ENCODE measurements at places on chromosomes 12 and 14.

DNA sequence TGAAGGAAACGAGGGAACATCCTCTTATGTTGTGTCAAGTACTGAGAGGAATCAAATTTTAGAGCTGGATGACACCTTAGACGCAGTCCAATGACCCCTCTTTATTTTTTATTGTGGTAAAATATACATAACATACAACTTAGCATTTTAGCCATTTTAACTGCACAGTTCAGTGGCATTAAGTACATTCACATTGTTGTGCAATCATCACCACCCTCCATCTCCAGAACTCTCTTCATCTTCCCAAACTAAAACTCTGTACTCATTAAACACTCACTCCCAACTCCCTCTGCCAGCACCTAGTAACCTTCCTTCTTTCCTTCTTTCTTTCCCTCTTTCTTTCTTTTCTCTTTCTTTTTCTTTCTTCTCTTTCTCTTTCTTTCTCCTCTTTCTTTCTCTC is 97.2 kb upstream of the SLC24A4 start:
- DNase-seq = no peak
- no peak overlapping the region for H3K27ac ChIP-seq
- H3K27me3 ChIP-seq = no peaks in the 10 kb centered on the region
- H3K36me3 ChIP-seq = no peaks in the 10 kb centered on the region
- no peaks in the 10 kb centered on the region for H3K4me1 ChIP-seq
- no peak overlapping the region for H3K4me3 ChIP-seq

DNA sequence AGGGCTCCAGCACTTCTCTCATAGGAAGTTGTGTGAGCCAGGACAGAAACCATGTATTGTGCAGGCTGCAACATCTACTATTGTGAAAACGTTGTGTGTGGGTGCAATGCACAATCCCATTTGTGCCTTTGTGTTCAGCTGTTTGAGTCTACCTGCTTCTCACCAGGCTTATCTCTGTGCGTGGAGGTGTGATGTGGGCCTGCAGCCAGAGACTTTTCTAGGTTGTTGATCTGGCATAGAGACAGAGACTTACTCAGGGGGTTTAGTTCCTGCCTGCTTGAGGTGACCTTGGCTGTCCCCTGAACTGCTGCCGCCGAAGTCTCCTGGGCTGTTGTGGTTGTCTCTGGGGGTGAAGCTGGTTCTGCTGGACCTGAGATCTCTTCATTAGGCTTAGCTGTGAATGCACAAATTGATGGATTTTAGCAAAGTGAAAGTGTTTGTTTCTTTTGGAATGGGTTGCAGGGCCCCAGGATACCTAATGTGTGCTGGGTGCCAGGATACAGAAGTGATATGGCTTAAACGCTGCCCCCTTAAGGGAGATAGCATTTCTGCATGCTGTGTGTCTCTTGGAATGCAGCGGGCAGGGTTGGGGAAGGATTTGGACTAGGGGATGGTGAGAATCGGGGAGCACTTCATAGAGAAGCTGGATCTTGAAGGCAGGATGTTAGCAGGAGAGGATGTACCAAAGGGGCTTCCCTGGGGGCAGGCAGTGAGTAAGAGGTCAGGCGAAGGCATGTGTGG is 2.5 kb downstream of the LACRT start:
- H3K27ac ChIP-seq = no peak overlapping the region
- no peaks in the 10 kb centered on the region for H3K4me1 ChIP-seq
- H3K4me3 ChIP-seq = no peak overlapping the region
- no peaks in the 10 kb centered on the region for H3K27me3 ChIP-seq

DNA sequence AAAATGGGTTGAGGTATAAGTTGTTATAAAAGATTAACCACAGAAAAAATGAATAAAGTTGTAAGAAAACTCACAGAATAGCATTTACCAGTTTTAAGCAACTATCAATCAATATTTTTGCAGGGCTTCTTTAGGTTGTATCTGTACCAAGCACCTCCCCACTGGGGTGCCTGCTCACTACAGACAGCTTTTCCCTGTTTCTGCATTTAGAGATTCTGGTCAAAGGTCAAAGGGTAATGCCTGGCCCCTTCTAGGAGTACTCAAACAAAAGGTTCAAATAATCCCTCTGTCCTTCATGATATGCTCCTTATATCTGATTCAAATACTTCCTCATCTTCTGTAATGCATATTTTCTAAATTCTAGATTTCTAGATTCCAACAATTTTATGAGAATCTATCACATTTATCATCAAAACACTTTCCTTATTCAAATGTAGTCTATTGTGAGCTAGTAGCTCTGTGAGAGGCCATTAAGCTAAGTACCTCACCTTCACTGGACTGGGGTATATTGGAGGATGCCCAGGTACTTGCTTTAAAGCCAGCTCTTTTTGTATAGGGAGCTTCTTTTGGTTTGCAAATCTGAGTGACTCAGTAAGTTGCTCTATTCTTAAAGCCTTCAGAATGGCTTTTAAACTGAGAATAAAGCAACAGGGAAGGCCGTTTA is 120.7 kb upstream of the PTPRB start:
- H3K27ac ChIP-seq = peak overlapping the region; percentile 28
- no peaks in the 10 kb centered on the region for H3K36me3 ChIP-seq
- H3K4me3 ChIP-seq = no peak overlapping the region
- DNase-seq = no peak
- no peaks in the 10 kb centered on the region for H3K4me1 ChIP-seq
- no peaks in the 10 kb centered on the region for H3K27me3 ChIP-seq

- no peak for DNase-seq
- H3K36me3 ChIP-seq = no peaks in the 10 kb centered on the region
- H3K27ac ChIP-seq = no peak overlapping the region
- H3K27me3 ChIP-seq = no peaks in the 10 kb centered on the region
These were observed 572.8 kb upstream of the STXBP6 start for GRCh38 chr14:25622763-25623162.

- no peaks in the 10 kb centered on the region for H3K4me1 ChIP-seq
- DNase-seq = no peak
- H3K27me3 ChIP-seq = no peaks in the 10 kb centered on the region
- H3K36me3 ChIP-seq = no peaks in the 10 kb centered on the region
These were observed 106.7 kb upstream of the DAAM1 start for GRCh38 chr14:59081720-59082119.

GRCh38 chr12:6866920-6867412 is 365 bp upstream of the TPI1 start:
- peak overlapping the region; percentile 75 for H3K4me3 ChIP-seq
- no peaks in the 10 kb centered on the region for H3K36me3 ChIP-seq
- H3K27me3 ChIP-seq = no peaks in the 10 kb centered on the region
- H3K4me1 ChIP-seq = peaks cover 10% of the 10 kb centered on the region
- peak overlapping the region; percentile 94 for H3K27ac ChIP-seq

- H3K4me1 ChIP-seq = no peaks in the 10 kb centered on the region
- H3K27ac ChIP-seq = no peak overlapping the region
- no peak for DNase-seq
- no peaks in the 10 kb centered on the region for H3K36me3 ChIP-seq
- no peaks in the 10 kb centered on the region for H3K27me3 ChIP-seq
- H3K4me3 ChIP-seq = no peak overlapping the region
These were observed 40.7 kb downstream of the BCL11B start for GRCh38 chr14:99231161-99231849.

GRCh38 chr14:42994051-42994736 is 1387.5 kb downstream of the LRFN5 start:
- DNase-seq = no peak
- no peaks in the 10 kb centered on the region for H3K36me3 ChIP-seq
- no peaks in the 10 kb centered on the region for H3K4me1 ChIP-seq

DNA sequence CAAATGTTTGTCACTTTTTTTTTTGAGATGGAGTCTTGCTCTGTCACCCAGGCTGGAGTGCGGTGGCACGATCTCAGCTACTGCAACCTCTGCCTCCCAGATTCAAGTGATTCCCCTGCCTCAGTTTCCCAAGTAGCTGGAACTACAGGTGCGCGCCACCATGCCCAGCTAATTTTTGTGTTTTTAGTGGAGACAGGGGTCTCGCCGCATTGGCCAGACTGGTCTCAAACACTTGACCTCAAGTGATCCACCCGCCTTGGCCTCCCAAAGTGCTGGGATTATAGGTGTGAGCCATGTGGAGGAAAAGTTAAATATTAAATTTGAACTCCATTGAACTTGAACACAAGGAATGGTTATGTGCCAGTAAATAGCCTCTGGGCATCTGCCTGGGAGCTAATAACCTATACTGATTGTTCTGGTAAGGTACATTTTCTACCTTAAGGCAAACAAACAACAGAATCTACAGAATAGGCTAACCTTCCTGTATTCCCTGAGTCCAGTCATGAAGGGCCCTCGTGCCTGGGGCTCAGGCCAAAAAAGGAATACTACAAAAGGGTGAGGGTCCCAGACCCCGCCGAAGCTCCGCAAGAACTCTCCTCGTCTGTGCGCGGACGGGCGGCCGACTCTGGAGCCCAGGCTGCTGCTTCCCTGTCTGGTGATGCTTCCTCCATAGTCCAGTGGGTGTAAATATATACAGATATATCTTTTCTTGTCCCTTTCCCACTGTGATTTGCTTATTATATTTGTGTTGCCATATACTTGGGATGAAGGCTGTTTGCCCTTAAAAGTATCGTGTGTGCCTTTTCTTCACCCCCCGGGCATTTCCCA is 74.0 kb upstream of the EIF5 start:
- no peaks in the 10 kb centered on the region for H3K36me3 ChIP-seq
- no peaks in the 10 kb centered on the region for H3K4me1 ChIP-seq
- no peak for DNase-seq
- no peaks in the 10 kb centered on the region for H3K27me3 ChIP-seq

GRCh38 chr14:84792722-84793410 is 737.1 kb upstream of the FLRT2 start:
- no peak overlapping the region for H3K4me3 ChIP-seq
- no peaks in the 10 kb centered on the region for H3K27me3 ChIP-seq
- no peak overlapping the region for H3K27ac ChIP-seq
- no peaks in the 10 kb centered on the region for H3K4me1 ChIP-seq
- no peaks in the 10 kb centered on the region for H3K36me3 ChIP-seq

GRCh38 chr14:63282997-63283883 is 35.5 kb downstream of the GPHB5 start:
- no peak for DNase-seq
- no peaks in the 10 kb centered on the region for H3K36me3 ChIP-seq
- H3K4me1 ChIP-seq = no peaks in the 10 kb centered on the region
- no peaks in the 10 kb centered on the region for H3K27me3 ChIP-seq

DNA sequence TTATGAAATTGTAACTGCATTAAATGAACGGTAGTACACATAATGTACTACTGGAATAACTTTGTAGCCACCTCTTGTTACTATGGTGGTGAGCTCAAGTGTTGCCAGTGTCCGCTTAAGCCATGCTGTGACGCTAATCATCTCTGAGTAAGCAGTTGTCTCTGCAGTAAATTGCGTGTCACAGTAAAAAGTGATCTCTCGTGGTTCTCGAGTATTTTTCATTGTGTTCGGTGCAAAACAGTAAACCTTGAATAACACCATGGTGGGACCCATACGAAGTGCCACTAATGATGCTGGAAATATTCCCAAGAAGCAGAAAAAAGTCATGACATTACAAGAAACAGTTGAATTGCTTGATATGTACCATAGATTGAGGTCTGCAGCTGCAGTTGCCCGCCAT is 524.8 kb downstream of the SOX5 start:
- no peak for DNase-seq
- H3K4me3 ChIP-seq = no peak overlapping the region
- no peaks in the 10 kb centered on the region for H3K4me1 ChIP-seq
- H3K27ac ChIP-seq = no peak overlapping the region
- no peaks in the 10 kb centered on the region for H3K36me3 ChIP-seq
- no peaks in the 10 kb centered on the region for H3K27me3 ChIP-seq

DNA sequence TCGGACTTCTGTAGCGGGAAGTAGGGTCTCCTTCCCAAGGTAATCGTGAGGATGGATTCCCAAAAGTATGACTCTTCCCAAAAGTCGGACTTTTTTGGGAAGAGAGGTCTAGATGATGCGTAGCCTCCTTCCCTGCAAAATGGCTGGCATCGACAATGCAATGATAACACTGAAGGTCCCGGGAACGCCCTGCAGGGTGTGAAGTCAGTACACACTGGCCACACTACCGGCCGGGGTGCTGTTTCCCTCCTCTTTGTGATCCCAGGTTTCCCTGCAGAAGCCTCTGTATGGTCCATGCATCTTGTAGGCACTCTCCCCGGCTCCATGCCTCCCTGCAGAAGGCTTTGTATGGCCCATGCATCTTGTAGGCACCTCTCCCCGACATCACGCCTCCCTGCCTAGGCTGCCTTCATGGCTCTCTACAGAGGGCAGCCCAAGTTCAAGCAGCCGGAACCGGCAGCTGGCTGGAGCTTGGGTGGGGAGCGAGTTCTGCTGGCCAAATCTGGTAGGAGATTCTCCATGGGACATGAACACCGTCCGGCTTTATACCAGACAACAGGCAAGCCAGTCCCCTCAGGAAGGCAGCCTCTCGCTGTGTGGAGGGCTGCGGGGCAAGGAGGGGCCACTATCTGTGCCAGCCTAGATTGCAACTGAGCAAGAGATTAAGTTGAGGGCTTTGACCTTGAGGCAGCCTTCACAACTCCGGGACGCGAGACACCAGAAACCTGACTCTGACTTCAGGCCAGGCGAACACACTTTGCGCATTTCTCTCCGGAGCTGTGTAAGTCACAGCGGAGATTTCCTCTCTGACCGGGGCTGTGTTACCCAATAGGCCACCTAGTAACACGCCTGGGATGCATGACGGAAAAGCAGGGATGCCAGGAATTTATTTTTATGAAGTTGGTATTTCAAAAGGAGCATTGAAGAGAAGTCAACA is 23.5 kb downstream of the FZD10 start:
- H3K36me3 ChIP-seq = no peaks in the 10 kb centered on the region
- H3K4me1 ChIP-seq = no peaks in the 10 kb centered on the region
- H3K27me3 ChIP-seq = no peaks in the 10 kb centered on the region
- no peak overlapping the region for H3K4me3 ChIP-seq

DNA sequence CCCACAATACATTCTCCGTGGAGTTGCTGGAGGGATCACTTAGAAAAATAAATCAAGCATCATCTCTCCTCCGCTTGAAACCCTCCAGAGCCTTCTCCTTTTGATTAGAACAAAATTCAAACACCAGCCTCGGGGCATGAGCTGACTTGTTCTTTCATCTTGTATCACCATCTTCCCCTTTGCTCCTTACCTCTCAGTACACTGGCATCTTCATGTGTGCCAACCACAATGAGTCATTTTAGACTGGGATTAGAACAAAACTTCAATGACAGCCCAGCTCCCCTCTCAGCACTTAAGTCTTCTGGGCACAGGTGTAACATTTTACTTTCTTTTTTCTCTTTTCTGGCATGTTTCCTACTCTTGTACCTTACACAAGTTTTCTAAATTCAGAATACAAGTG is 1159.2 kb upstream of the TMEM132C start:
- H3K27me3 ChIP-seq = no peaks in the 10 kb centered on the region
- H3K4me3 ChIP-seq = no peak overlapping the region
- no peaks in the 10 kb centered on the region for H3K4me1 ChIP-seq
- DNase-seq = no peak

Data from uterus (tissue), 4 donors.